ENCODE measurements at places on chromosomes 1 and 21. TPM values are rescaled to one million over a fixed set of nuclear protein-coding genes. Genes with fewer than 3 reads are reported as not detected.

BARHL2 gene
- 1.4 TPM for total RNA-seq

SLC25A33 gene
- total RNA-seq = 15.7 TPM

KLHDC9 gene
- total RNA-seq = 15.5 TPM

LCE3E gene
- total RNA-seq = not detected

Data from diencephalon (tissue), 1 donor.